Left ventricle myocardium superior (tissue), 1 donor: ENCODE measurements at places on chromosomes 2 and 18.
A peak's percentile ranks its signal among the peaks of the same experiment; 100 is the strongest.

GRCh38 chr18:71707985-71708500 is 836.1 kb downstream of the CBLN2 start:
- no peak for DNase-seq

DNA sequence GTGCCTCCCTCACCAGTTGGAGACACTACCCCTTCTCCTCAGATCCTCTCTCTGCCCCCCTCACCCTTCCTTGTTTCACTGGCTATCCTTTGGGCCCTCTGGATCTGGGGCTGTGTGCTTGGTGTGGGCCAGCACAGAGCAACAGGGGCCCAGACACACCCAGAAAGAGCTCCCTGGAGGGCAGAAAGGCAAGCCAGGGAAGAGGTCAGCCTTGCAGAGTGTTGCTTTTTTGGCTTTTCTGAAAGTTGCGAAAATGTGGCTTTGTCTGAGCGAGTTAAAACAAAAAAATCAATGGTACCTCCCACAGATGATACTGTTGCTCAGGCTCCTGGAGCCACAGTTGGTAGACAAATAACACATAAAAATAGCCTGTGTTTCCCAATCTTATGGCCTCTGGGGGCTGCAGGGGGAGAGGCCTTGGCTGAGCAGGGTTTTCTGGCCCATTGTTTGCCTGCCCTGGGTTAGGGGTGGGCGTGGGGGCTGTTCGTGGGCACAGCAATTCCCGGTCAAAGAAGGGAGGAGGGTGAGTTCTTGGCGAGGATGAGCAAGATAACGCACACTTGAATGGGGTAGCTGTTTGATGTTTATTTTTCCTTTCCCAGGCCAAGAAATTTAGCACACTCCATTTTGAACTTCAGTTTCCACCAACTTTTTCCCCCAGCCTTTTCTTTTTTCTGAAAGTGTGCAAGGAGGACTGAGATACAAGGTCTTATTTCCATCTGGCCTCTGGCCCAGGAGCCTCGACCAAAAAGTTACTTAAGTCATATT is 167.0 kb upstream of the HAAO start:
- DNase-seq, result peak; percentile 66

DNA sequence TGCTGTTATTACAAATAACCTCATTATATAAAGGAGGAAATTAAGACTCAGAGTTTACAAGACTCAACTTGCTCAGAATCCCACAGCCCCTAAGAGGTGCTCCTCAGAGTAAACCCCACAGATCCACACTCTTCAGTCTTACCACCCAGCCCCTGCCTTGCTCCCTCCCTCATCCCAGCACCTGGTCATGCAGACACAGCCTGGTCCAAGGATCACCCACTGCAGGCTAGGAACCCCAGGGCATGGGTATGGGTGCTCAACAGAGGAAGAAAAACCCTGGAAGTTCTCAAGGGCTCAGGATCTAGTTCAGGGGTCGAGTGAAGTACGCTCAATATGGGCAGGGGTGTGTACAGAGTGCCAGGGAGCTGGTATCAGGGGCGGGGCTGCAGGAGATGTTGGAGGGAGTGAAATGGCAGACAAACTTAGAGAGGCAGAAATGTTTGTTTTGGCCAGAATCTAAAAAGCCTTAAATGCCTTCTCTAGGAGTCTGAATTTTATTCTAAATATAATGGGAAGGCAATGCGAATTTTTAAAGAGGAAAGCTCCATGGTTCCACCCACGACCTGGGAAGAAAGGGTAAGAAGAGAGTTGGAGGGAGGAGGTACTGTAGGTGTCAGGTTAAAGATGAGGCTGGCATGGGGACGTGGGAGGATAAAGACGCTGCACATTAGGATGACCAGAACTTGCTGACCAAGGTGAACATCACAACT is 79.1 kb upstream of the MGAT4A start:
- no peak for DNase-seq

DNA sequence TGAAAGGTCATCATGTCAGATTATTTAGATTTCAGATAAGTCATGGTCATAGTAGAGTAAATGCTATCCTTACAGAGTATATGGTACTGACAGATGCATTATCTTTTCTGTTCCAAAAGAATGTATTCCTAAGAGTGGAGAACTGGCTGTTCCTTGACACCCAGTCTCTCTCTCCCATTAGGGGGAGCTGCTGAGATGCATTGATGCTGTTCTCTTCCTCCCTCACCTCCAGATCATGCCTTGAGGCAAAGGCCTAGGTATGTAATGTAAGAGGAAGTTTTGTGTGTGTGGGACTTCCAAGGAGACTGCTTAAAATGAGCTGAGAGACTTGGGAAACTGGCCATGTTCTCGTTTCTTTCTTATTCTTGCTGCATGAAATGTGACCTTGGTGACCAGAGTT is 979.5 kb upstream of the CELF4 start:
- no peak for DNase-seq

- DNase-seq, result no peak
Observed at GRCh38 chr2:106004851-106005250, 189.2 kb downstream of the UXS1 start.

DNA sequence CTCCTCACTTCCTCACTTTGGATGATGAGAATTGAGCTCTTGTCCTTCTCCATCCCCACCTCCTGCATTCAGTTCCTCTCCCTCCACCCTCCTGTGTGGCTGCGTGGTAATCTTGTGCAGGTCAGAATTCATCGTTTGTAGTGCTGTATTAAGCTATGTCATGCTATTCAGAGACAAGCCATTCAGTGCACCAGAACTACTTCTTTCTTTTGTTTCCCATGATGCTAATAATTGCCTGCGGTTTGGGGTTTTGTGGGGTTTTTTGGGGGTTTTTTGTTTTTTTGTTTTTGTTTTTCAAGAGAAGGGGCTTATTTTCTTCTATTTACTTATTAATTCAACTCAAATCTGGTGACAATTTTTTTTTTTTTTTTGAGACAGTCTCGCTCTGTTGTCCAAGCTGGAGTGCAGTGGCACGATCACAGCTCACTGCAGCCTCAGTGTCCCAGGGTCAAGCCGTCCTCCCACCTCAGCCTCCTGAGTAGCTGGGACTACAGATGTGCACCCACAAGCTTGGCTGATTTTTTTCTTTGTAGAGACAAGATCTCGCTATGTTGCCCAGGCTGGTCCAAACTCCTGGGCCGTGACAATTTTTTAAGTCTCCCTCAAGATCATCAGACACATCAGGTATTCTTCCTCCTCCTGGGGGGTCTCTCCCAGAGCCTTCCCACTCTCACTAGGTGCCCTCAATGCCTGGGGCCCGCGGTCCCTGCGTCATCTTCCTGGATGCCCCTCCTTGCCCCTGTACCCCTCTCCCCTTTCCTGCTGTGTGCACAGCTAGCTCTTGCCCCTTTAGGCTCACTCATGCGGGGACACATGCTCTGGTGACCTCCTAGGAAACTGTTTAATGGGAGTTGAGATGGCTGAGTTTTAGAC is 37.8 kb downstream of the MAL start:
- DNase-seq, result no peak

- no peak for DNase-seq
Observed at GRCh38 chr18:67260841-67261240, 255.7 kb downstream of the DSEL start.

GRCh38 chr2:67485431-67485830 is 88.3 kb downstream of the ETAA1 start:
- no peak for DNase-seq

DNA sequence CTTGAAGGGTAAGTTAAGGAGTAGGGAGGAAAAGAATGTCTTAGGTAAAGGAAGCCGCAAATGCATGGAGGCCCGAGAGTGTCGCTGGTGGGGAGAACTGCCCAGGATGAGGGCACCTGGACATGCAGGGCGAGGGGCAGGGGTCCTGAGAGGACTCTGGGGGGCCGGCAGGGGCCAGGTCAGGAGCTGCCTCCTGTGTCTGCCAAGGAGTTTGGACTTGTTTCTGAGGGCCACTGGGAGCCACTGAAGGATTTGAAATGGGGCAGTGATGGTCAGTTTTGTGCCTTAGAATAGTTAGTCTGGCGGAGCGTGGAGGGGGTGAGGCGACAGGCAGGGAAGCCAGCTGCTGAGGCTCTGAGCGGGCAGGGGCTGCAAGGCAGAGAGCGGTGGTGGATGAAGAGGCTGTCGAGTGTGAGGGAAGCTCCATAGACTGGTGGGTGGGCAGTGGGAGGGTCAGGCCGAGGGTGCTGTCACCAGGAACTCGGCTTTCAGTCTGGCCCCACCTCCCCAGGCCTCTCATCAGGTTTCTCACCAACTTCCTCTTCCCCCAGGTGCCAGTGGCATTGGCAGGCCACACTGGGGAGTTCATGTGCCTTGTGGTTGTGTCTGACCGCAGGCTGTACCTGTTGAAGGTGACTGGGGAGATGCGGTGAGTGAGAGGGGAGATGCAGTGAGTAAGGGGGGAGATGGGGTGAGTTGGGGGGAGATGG is 14.7 kb upstream of the SLC4A3 start:
- DNase-seq, result no peak

GRCh38 chr18:6174983-6175745 is 239.5 kb downstream of the L3MBTL4 start:
- no peak for DNase-seq

- peak; percentile 64 for DNase-seq
Observed at GRCh38 chr2:170929686-170930050, 615 bp downstream of the GORASP2 start.

DNA sequence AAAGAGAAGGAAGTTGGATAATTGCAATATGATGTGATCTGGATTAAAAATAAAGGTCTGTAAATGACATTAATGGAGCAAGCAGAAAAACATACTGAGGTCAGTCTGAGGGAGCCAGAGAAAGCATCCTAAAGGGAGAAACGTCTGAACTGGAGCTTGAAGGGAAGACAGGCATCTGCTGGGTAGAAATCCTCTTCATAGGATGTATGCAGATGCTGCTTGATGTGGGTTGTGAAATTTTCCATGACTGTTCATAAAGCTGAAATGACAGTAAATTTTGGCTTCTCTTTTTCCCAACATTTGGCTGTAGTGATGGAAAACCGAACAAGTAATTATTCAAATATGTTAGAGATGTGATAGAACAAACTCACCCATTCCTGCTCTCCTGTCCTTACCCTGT is 287.6 kb downstream of the CAMKMT start:
- DNase-seq, result no peak

DNA sequence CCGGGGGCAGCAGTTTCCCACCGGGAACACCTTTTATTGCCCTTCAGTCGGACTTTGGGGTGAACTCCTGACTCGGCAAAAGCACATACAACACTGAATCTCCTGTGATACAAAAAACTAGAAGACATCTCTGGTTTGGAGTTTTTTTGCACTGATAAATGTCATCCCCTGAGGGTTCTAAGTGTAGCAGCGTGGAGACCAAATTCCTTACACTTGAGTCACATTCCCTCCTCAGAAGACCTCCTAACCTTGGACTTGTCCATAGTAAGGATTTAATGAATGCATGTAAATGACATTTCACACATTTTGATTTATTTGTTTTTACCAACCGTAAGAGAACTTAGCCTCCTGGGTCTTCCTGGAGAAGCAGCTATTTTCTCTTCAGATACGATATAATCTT is 54.0 kb upstream of the GPR45 start:
- DNase-seq, result no peak

- no peak for DNase-seq
Observed at GRCh38 chr2:7703048-7703447, 785.8 kb downstream of the RNF144A start.

DNA sequence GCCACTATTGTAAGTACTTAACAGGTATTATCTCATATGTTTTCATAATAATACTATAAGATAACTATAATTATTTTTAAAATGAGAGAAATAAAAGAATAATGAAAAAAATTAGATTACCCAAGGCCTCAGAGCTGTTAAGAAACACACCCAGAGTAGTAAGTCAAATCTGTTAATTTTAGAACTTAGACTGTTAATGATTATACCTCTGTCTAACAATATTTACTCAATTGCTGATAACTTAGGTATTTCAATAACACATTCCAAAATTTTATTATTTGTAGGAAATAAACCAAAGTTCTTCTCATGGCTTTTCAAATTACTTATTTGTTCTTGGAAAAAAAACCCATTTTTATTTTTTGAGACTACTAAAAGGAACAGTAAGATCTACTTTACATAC is 227.5 kb upstream of the KCNH7 start:
- no peak for DNase-seq

DNA sequence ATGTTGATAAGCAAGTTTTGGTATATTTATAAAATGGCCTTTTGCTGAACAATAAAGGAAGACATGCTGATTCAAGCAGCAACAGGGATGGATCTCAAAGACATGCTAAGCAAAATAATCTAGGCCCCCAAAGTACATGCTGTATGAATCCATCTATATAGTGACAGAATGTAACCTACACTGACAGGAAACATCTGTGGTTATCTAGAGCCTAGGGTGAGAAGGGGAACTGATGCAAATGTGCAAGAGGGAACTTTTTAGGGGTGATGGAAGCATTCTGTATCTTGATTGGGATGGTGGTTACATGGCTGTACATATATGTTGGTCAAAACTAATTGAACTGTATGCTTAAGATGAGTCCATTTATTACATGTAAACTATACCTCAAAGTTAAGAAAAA is 24.2 kb downstream of the CNRIP1 start:
- no peak for DNase-seq

- DNase-seq, result no peak
Observed at GRCh38 chr2:147594038-147594437, 250.8 kb upstream of the ACVR2A start.

DNA sequence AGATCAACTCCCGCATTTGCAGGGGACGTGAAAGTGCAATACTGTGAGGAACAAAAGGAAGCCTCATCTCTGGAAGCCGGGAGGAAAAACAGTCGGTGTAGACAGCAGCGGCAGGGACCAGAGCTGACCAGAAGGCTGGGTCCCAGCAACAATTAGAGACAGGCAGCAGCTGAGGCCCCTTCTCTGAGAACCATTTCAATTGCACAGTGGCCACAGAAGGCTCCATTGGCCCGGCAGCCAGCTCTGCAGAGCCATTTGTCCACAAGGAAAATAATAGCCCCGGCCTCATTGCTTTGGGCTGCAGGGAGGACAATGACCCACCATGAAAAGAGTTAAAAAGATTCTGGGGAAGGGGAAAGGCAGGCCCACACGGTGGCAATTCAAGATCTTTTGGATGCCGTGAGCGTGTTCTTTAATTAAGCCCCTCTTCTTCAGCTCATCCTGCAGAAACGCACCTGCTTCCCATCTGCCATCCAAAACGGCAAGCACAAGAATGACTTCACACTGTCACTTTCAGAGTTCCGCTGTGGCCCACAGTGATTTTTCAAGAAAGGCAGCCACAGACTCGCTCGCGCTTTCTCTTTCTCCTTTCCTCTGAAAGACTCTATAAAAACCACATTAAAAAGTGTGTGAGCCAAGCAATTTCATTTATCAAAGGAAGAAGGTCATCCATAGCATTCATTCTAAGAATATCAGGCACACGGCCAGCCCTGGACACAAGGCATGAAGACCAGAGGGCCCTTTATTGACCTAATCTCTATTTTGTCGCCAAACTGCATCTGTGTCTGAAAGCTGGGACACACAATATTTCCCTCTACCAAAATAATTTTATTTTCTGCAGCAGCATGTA is 293.6 kb downstream of the SOX11 start:
- no peak for DNase-seq

GRCh38 chr2:139968588-139968987 is 1188.4 kb upstream of the NXPH2 start:
- DNase-seq, result no peak

- peak; percentile 53 for DNase-seq
Observed at GRCh38 chr18:44882163-44882868, 201.6 kb downstream of the SETBP1 start.
